ENCODE measurements at places on chromosomes 5 and 9. TPM values are rescaled to one million over a fixed set of nuclear protein-coding genes. Genes with fewer than 3 reads are reported as not detected.

Gene IARS1
- total RNA-seq, result 56.8 TPM

Gene SETD9
- 1.6 TPM for total RNA-seq

Gene DROSHA
- 28.8 TPM for total RNA-seq

Gene LRRTM2
- total RNA-seq, result 0.22 TPM

Gene S100Z
- total RNA-seq, result 0.47 TPM

Gene FBP2
- total RNA-seq, result not detected

Gene PTGS1
- 0.14 TPM for total RNA-seq

GRCh38 chr9:70147651-70148050, 104.0 kb downstream of the MAMDC2 start:
- H3K4me3 ChIP-seq, result no peak overlapping the region
- no peaks in the 10 kb centered on the region for H3K27me3 ChIP-seq
- no peaks in the 10 kb centered on the region for H3K4me1 ChIP-seq

- no peaks in the 10 kb centered on the region for H3K27me3 ChIP-seq
- H3K36me3 ChIP-seq, result no peaks in the 10 kb centered on the region
- no peak for DNase-seq
- H3K4me1 ChIP-seq, result no peaks in the 10 kb centered on the region
Measured at GRCh38 chr5:148156609-148157008, 11.7 kb upstream of the SPINK14 start.

DNA sequence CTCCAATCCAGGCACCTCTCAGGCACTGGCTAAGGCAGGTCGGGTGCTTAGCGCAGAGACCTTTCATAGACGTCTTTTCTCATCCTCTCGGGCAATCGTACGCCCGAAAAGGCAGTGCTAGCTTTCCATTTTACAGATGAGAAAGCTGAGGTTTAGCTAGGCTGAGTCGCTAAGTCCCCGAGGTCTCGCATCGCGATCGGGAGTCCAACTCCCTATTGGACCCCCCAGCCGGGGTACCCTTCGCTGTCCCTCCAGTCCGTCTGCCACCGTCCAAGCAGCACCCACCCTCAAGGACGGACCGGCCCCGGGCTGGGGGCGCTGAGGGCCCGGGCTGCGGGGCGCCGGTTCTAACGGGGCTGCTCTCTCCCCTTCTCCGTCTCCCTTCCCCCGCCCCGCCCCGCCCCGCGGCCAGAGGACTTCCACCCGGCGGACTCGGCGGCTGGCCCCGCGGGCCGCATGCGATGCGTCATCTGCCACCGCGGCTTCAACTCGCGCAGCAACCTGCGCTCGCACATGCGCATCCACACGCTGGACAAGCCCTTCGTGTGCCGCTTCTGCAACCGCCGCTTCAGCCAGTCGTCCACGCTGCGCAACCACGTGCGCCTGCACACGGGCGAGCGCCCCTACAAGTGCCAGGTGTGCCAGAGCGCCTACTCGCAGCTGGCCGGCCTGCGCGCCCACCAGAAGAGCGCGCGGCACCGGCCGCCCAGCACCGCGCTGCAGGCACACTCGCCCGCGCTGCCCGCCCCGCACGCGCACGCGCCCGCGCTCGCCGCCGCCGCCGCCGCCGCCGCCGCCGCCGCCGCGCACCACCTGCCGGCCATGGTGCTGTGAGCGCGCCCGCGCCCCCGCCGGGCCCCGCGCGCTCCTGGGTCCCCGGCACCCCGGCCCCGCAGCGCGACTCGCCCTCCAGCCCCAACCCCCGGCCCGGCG, 12.5 kb upstream of the EXOSC2 start:
- peaks cover 15% of the 10 kb centered on the region for H3K4me1 ChIP-seq
- peak overlapping the region; percentile 70 for H3K4me3 ChIP-seq
- H3K27me3 ChIP-seq, result peaks cover 6% of the 10 kb centered on the region
- DNase-seq, result no peak

GRCh38 chr9:3863686-3864085, 337.9 kb upstream of the RFX3 start:
- H3K4me3 ChIP-seq, result no peak overlapping the region
- no peaks in the 10 kb centered on the region for H3K27me3 ChIP-seq
- H3K36me3 ChIP-seq, result no peaks in the 10 kb centered on the region
- H3K4me1 ChIP-seq, result no peaks in the 10 kb centered on the region
- no peak for DNase-seq
- no peak overlapping the region for H3K27ac ChIP-seq

DNA sequence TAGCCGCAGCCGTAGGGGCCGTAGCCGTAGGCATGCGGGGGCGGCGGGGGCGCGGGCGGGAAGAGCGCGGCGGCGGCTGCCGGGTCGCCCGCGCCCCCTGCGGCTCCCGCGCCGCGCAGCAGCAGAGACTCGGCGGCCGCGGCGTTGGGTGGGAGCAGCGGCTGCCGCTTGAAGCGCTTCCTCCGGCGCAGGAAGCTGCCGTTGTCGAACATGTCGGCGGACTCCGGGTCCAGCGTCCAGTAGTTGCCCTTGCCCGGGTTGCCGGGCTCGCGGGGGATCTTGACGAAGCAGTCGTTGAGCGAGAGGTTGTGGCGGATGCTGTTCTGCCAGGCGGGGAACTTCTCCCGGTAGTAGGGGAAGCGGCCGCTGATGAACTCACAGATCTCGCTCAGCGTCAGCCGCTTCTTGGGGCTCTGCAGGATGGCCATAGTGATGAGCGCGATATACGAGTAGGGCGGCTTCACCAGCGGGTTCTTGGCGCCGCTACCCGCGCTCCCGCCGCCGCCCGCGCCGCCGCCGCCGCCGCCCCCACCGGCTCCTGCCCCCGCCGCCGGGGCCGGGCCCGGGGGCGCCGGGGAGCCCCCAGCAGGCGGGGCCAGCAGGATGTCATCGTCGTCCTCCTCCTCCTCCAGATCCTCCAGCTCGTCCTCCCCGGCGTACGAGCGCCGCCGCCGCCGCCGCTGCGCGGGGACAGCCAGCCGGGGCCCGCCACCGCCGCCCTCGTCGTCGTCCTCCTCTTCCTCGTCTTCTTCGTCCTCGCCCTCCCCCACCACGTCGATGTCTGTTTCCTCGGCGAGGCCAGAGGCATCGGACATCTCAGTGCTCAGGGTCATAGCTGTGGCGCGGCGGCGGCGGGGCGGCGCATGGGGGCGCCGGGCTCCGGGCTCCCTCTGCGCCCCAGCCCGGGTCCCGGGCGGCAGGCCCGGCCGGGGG, 781 bp downstream of the FOXD1 start:
- H3K27me3 ChIP-seq, result peaks cover 64% of the 10 kb centered on the region
- H3K4me1 ChIP-seq, result peaks cover 41% of the 10 kb centered on the region
- no peak overlapping the region for H3K27ac ChIP-seq
- peak; percentile 29 for DNase-seq

- DNase-seq, result peak; percentile 66
- peaks cover 11% of the 10 kb centered on the region for H3K4me1 ChIP-seq
- H3K27ac ChIP-seq, result no peak overlapping the region
- no peaks in the 10 kb centered on the region for H3K36me3 ChIP-seq
Measured at GRCh38 chr5:159987031-159987674, 21.8 kb upstream of the TTC1 start.

DNA sequence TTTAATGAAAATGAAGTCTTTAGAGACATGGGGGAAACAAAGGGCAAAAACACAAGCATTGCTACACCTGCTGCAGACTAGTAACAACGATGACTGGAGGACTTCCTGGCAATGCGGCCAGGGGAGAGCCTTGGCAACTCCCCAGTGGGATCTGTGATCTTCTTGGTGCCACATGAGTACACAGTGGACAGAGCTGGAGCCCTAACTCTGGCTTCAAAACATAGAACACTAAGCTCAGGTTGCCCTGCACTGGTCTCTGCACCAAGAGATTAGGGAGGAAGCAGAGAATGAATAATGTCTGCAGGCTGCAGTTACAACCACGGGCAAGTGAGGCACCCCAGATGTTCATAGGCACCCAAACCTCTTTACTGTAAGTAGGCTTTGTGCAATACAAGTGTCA, 91.1 kb downstream of the MRPS27 start:
- H3K4me3 ChIP-seq, result no peak overlapping the region
- peaks cover 15% of the 10 kb centered on the region for H3K4me1 ChIP-seq
- peaks cover 36% of the 10 kb centered on the region for H3K36me3 ChIP-seq
- DNase-seq, result no peak
- H3K27me3 ChIP-seq, result no peaks in the 10 kb centered on the region

DNA sequence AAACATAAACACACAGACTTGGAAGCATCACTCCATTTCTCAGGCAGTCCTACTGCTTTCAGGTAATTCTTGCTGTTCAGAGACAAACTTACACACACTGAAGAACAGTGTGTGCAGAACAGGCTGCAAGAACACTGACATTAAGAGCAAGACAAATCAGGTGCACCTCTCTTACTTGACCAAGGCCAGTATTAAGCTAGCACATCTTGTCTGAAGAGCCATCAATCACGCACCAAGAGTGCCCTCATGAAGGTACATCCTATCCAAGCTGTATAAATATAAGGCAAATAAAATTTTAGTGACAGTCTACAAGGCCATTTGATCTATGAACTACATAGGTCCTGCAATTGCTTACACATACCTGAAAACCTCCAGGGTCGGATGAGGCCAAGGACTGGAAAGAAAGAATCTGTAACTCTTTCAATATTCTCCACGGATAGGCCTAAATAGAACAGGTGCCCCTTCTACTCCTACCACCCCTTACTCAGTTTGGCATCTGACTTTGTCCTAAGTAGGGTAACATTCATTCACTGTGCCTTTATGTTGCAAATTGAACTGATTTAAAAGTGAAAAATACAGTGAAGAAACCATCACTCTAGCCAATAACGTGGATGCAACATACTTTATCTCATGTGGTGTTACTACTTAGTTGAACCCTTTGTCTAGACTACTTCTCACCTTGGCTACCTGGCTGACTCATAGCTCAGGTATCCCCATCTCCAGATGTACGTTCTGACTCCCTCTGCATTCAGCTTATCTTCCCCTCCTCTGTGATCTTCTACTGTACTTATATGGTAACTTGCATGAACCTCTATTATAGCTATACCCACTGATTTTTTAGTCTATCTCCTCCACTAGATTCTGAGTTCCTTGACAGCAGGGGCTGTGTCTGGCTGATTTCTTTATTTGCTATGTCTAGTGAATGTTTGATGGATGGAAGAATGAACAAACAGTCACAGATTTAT, 256.3 kb downstream of the KIAA0825 start:
- H3K36me3 ChIP-seq, result no peaks in the 10 kb centered on the region
- DNase-seq, result no peak
- H3K27ac ChIP-seq, result no peak overlapping the region
- no peaks in the 10 kb centered on the region for H3K27me3 ChIP-seq
- no peaks in the 10 kb centered on the region for H3K4me1 ChIP-seq
- no peak overlapping the region for H3K4me3 ChIP-seq

DNA sequence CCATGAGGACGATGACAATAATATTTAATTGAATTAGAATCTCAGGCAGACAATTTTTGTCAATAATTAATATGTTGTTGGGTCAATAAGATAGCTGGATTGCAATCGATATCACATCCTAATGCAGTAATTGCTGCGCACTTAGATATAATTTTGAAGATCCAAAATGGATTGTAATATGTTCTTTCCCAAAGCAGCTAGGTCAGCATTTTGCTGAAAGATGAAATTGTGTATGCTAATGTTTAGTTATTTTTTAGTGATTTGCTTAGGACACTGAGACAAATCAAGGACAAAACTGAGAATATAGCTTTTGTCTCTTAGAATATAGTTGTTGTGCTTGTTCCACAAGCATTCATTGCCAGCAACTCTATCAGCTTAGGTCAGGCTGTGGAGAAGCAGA, 389.9 kb downstream of the MTRR start:
- no peak overlapping the region for H3K4me3 ChIP-seq
- no peaks in the 10 kb centered on the region for H3K27me3 ChIP-seq
- H3K36me3 ChIP-seq, result no peaks in the 10 kb centered on the region
- no peak overlapping the region for H3K27ac ChIP-seq
- no peaks in the 10 kb centered on the region for H3K4me1 ChIP-seq

All from CD4-positive, alpha-beta T cell (primary cell).